Activated naive CD8-positive, alpha-beta T cell treated with anti-CD3 and anti-CD28 coated beads for 36 hours (primary cell): ENCODE measurements at places on chromosomes 7 and 10. TPM values are rescaled to one million over a fixed set of nuclear protein-coding genes. Genes with fewer than 3 reads are reported as not detected.

LIPK gene
- total RNA-seq, result not detected

LRGUK gene
- total RNA-seq, result not detected

CALML5 gene
- total RNA-seq, result not detected

NME8 gene
- total RNA-seq, result not detected
